Activated effector memory CD4-positive, alpha-beta T cell treated with Interleukin-2 at 50 U/mL for 16 hours (primary cell): ENCODE measurements at places on chromosomes 3 and 15.

GRCh38 chr3:147354623-147355022 lies 51.7 kb downstream of the ZIC4 start:
- DNase-seq: no peak

DNA sequence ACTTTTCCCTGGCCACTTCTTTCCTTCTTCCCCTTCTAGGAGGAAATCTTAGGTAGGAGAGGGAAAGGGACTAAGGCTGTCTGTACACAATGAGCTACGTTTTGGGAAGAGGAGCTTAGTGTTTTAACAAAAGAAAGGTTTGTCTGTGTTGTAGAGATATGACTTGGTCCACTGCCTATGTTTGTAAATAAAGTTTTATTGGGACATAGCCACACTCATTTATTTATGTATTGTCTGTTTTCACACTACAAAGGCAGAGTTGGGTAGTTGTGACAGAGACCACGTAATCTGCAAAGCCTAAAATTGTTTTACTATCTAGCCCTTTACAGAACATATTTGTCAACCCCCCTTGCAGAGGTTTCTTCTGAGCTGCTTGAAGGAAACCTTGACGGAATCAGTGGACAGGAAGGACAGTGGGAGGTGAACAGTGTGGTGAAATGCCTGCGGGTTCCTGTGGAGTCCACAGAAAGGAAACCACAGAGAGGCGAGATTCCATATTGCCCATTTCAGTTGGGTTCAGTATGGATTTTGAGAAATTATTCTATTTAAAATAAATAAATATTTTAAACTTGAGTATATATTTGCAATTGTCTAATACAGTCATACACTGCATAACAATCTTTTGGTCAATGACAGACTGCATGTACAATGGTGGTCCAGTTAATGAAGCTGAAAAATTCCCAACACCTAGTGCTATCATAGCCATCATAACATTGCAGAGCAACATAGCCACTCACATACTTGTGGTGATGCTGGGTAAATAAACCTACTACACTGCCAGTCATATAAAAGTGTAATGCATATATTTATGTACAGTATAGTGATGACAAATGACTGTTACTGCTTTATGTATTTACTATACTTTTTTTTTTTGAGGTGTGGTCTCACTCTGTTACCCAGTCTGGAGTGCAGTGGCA lies 157.9 kb upstream of the NUDT16 start:
- no peak for DNase-seq

DNA sequence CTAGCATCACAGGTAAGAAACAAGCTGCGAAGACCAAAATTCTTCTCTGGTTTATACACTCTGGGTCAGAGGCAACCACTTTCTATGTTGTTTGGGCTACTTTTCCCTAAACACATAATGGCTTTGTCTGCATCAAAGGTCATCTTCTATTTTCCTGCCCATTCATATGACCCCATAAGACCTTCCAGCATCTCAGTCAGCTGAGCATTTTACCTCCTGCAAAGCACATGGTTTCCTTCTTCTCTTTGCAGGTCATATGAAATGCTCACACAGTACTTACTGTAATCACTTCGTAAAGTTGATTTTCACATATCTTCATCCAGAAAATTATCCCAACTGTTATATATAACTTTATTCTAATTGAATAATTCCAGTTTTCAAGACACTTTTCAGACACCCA lies 34.8 kb downstream of the LIPC start:
- no peak for DNase-seq

DNA sequence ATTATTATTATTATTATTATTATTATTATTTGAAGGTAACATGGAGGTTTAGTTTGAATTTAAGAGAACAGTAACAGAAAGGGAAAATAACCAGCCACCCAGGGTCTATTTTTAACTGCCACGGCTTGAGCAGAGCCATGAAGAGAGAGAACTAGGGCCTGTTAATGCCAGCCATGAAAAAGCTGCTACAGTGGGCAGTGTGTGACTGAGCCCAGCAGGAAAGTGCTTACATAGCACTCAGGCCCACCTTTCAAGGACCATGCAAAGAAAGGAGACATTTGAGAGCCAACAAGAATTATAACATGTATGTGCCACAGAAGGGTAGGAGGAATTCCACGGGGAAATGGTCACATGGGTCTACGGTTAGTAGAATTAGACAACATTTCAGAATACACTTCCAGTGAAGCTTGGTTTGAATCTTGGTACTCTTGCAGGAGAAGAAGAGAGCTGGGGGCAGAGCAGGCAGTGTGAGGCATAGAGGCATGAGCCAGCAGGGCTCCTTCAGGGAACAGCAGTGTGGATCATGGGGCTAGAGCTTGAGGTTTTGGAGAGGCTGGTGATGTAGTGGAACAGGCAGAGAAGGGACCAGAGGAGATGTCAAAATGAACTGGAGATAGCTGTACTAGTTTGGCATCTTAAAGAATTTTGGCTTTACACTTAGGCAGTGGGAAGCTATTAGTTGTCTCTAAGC lies 140.7 kb downstream of the CMSS1 start:
- no peak for DNase-seq

GRCh38 chr3:131794766-131795388 lies 239.9 kb downstream of the CPNE4 start:
- no peak for DNase-seq

DNA sequence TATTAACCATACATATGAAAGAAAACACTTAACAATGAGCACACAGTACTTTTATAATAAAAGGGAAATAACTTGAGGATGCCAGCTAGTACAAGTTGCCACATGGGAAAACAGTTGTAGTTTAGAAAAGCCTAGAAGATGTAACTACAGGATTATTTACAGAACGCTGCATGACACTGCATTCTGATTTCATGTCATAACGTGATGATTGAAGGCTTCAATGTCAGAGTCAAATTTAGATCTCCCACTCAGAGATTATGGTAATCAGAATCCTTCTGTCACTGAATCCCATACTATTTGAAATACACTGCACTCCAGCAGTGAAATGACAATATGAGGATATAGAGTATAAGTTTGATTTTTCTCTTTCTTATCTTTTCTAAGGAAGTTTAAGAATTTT lies 253.9 kb upstream of the LRRN1 start:
- DNase-seq: no peak

- no peak for DNase-seq
These were observed 21.7 kb downstream of the NBEAL2 start for GRCh38 chr3:47000922-47001730.

DNA sequence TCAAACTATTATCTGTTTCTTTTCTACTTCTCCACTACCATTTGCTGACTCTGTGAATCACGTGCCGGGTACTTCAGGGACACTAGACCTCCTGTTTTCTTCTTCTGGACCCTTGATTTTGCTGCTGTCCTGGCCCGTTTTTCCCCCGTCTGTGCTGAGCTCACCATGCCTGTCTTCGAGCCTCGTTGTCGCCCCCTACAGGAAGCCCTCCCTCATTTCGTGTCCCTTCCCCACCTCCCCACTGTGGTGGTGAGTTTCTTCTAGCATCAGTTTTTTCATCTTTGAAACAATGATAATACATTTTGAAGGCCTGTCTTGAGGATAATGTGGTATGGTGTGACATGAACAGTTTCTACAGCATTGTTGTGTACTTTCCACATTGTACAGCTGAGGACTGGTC lies 12.8 kb downstream of the GABRG3 start:
- no peak for DNase-seq

DNA sequence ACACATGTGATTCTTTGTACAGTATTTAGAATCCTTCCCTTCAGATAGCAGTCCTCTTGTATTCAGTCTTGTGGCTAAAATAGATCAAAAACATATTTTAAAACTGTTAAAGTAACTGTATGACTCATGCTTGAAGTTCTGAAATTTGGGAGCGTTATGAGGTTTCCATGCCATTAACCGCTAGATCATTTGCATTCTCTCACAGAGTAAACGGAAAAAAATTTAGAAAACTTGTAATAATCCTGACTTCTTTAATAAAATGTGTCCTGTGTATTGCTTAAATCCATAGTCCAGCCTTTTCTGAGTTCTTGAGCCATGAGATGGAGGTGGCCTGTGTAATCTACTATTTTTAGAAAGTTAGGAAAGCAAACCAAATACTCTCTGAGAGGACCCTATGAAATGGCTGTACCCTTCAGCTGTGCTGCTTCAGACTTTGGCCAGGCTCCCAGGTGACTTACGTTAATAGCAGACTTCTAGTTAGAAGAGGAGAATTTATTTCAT lies 33.8 kb downstream of the MBNL1 start:
- no peak for DNase-seq

DNA sequence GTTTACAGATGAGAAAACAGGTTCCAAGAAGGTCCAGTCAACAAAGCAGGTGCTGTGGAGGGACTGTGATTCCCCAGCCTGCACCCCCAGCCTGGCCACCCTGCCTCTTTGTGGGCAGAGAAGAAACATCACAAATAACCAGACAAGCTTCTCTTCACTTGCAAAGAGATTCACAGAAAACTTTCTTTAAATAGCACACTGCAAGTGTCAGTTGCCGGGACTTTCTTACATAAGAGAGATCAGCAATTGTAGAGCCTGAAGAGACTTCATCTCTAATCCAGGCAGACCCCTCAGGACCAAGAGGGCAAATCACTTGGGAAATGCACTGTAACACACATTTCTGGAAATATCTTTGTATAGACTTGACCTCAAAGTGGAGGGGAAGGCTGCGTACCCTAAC lies 207.9 kb upstream of the CHRNA7 start:
- no peak for DNase-seq

DNA sequence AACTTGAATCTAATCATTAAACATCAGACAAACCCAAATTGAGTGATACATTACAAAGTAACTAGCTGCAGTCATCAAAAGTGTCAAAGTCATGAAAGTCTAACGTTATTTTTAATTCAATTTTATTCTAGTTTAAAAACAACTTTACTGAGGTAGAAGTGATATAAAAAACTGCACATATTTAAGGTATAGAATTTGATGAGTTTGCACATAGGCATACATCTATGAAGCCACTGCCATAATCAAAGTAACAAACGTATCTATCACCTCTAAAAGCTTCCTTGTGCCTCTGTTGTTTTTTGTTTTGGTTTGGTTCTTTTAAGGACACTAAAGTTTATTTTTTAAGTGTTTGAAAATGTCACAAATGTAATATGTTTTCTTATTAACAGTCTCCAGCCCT lies 130.9 kb downstream of the DLG1 start:
- DNase-seq: no peak

DNA sequence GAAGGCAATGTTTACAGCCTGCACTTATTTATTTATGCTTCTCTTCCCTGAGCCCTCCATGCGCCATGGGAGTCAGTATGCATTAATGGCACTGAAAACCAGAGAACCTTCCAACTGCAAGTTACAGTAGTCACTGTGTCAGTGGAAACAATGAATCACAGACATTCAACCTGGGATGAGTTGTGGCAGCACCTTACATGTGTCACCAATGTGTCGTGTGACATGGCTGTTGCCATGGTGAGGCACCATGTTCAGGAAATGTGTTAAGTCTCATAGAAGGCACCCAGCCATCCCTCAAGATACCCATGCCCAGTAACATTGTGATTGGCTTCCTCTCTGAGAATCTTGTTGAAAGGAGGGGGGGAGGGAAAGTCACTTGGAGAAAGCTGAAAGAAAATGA lies 105.0 kb downstream of the FOXP1 start:
- no peak for DNase-seq

GRCh38 chr15:88830016-88830415 lies 26.8 kb downstream of the ACAN start:
- DNase-seq: no peak

DNA sequence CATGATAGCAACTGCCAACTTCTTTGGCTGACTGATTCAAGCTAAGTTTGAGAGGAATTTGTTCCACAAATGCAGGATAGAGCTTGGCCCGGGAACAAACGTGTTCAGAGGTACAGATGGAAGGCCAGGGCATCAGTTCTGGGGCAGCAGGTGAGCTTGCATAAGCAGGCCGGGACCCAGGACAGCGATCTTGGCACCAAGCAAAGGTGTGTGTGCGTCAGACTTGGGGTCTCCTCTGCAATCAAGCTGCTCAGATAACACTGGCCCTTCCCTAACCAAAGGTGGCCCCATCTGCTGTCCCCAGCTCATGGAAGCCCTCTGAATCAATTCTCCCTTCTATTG lies 155.6 kb downstream of the MEGF11 start:
- no peak for DNase-seq

DNA sequence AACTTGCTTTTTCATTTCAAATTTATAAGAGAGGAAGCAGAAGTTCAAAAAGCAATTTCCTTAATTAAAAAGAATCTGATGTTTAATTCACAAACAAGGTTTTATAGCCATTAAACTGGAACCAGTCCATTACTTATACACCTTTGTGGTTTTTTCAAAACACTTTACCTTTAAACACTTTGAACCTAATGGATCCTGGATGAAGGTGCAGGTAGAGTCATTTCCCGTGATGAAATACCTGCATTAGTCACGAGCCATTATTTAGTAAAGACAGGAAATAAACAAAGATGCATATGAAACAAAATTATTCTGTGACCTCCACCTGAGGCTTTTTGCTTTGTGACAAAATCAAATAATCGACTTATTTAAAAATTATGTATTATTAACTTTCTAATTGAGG lies 341.7 kb upstream of the UBE2E2 start:
- no peak for DNase-seq

- DNase-seq: no peak
These were observed 699 bp upstream of the MESP1 start for GRCh38 chr15:89751748-89752147.

DNA sequence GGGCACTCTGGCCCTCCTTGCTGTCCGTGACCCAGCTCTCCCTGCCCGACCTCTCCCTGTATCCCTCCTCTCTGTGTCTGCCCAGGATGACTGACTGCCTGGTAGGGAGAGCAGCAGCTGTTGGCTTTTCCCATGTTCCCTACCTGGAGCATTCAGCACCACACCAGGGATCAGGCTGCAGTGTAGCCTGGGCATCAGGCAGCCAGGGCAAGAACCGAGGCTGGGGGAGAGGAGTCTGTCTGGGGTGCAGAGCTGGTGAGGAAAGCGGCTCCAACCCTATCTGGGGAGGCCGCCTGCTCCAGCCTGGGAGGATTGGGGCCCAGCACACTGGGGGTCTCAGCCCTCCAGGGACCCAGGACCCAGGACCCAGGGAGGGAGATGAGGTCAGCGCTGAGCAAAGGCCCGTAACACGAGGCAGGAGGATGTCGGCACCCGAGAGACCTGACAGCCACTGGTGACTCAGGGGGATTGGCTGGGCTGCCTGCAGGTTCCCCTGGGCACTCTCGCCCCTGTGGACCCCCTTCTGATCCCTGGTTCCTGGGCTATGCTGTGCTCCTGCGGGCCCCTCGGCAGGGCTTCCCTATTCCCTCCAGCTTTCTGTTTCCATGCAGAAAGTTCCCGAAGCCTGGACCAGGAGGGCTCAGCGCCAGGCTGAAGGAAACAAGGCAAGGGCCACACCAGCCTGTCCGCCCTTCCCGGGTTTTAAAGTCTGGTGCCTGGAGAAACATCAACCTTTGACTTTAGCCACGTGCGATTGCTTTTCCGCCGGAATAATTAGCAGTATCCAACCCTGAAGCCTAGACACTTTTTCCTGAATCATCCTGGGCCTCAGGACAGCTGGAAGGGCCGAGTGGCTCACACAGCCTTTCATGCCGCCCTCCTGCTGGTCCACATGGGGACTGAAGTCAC lies 128.2 kb upstream of the MEF2A start:
- DNase-seq: no peak

DNA sequence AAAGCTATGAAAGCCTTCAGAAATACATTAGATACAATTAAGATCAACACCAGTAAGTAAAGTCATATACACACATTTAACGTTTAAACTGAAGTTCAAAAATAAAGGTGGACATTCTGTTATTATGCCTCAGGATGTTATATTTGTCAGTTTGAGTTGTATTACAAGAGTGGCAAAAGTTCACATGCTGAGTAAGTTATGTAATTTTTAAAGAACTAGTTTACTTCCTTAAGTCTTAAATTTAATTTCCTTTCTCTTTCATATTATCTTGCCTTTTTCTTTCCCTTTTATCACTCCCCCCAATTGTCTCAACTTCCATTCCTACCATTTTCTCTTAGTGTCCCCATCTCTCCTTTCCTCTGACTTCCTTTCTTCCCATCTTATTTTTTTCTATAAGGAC lies 4.9 kb upstream of the GPR87 start:
- DNase-seq: no peak
